ENCODE measurements at places on chromosomes 3 and 15.

- H3K27ac ChIP-seq: no peak overlapping the region
- no peak for DNase-seq
- H3K27me3 ChIP-seq: peaks cover 20% of the 10 kb centered on the region
- no peaks in the 10 kb centered on the region for H3K36me3 ChIP-seq
Measured at GRCh38 chr3:171328419-171329082, 131.7 kb downstream of the TNIK start.

DNA sequence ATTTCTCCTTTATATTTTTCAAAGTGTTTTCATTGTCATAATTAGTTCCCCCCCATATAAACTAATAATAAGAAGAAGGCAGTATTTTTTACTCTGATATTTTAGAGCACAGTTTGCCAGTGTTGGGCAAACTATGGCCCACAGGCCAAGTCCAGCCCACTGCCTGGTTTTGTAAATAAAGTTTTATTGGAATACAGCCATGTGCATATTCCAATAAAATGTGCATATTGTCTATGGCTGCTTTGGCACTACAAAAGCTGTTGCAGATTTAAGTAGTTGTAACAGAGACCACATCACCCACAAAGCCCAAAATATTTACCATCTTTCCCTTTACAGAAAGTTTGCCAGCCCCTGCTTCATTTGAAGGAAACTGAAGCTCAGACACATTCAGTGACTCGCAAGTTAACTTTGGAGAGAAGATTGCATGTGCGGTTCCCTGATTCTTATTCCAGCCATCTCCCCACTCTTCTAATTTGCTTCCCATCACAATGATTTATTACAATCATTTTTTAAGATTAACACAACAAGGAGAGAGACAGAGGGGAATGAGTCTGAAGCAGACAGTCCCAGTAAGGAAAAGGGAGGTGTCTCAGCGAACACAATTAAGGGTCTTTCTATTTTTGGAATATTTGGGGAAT, 48.9 kb downstream of the RFTN1 start:
- no peaks in the 10 kb centered on the region for H3K27me3 ChIP-seq
- H3K4me1 ChIP-seq: no peaks in the 10 kb centered on the region
- H3K4me3 ChIP-seq: no peak overlapping the region
- no peaks in the 10 kb centered on the region for H3K36me3 ChIP-seq

DNA sequence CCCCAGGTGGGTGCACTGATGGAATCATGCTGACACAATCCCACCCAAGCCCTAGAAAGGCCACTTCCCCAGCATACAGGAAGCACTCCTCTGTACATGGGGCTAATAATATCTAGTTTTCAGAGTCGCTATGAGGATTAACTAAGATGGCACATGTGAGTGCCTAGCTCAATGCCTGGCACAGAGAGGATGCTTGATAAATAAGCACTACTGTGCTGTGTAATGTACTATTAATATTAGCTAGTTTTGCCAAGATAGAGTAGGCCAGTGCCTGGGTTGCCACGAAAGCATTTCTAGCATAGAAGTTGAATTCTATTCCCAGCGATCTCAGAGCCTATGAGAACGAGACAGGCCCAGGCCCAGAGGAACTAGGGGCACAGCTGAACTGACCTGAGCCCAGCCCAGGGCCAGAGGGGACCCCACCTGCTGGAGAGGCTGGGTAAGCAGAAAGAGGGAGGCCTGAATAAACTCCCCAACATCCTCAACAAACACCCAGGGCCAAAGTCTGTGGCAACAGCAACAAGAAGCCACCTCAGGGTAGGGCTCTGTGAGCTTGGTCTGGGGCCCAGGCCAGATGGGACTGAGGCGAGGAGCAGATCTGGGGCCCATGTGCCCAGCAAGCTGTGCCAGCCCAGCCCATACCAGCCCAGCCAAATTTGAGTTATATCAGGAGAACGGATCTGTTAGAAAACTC, 7.6 kb upstream of the SEMA7A start:
- H3K4me3 ChIP-seq: no peak overlapping the region
- no peak for DNase-seq
- no peaks in the 10 kb centered on the region for H3K27me3 ChIP-seq
- H3K27ac ChIP-seq: no peak overlapping the region
- H3K4me1 ChIP-seq: no peaks in the 10 kb centered on the region

DNA sequence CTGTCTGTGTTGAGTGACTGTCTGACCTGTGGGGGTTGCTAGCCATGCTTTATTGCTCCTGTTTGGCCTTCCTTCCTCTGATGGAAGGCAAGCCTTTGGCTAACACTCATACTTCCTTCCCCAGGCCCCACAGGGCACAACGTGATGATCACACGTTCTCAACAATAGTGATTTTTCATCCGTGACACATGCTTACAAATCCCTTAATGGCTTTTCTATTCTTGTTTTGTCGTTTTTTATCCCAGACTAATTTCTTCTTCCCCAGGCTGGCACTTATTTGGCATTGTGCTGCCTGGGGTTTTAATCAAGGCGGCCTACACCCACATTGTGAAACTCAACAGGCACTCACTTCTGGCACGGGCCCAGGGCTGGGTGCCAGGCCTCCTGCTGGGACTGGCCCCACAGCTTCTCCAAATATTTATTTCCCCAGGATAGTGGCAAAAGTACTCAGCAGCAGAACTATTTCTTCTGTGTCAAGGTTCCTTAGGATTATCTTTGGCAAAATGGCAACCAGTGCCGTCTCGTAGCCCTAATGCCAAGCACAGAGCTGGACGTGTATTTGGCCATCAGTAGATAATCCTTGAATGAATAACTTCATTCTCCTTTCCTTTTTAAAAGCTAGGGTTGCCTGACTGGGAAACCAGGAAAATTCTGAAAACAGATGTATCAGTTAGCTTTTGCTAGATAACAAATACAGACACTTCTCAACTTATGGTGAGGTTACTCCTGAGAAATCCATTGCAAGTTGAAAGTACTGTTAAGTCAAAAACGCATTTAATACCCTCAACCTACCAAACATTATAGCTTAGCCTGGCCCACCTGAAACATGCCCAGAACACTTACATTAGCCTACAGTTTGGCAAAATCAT, 30.6 kb downstream of the CMTM7 start:
- peak overlapping the region; percentile 96 for H3K27ac ChIP-seq
- no peaks in the 10 kb centered on the region for H3K36me3 ChIP-seq
- DNase-seq: no peak
- no peaks in the 10 kb centered on the region for H3K27me3 ChIP-seq
- H3K4me1 ChIP-seq: peaks cover 42% of the 10 kb centered on the region

DNA sequence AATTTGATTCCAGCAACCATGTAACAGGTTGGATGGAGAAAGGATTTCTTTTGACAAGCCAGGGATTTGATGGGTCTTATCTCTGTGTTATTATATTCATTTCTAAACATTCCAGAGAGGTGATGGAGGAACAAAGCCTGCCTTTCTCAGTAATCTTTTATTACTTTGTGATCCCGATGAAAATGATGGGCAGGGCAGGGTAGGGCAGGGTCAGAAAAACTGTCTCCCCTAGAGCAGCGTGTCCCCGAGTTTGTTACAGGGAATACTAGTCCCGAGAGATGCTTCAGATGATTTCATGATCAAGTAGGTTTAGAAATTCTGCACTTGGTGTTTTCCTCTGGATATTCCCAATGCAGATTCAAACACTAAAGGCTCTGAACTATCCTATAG, 111.8 kb upstream of the RGMA start:
- H3K27me3 ChIP-seq: peaks cover 10% of the 10 kb centered on the region
- H3K4me1 ChIP-seq: no peaks in the 10 kb centered on the region
- H3K4me3 ChIP-seq: no peak overlapping the region
- no peak for DNase-seq
- H3K36me3 ChIP-seq: no peaks in the 10 kb centered on the region

GRCh38 chr15:31483053-31483985, 156.7 kb downstream of the KLF13 start:
- no peaks in the 10 kb centered on the region for H3K27me3 ChIP-seq
- no peaks in the 10 kb centered on the region for H3K36me3 ChIP-seq
- no peak for DNase-seq
- H3K27ac ChIP-seq: no peak overlapping the region
- no peaks in the 10 kb centered on the region for H3K4me1 ChIP-seq

GRCh38 chr3:180000500-180000899, 36.2 kb downstream of the PEX5L start:
- no peaks in the 10 kb centered on the region for H3K4me1 ChIP-seq
- no peak overlapping the region for H3K27ac ChIP-seq
- H3K36me3 ChIP-seq: no peaks in the 10 kb centered on the region
- no peak for DNase-seq
- no peak overlapping the region for H3K4me3 ChIP-seq
- no peaks in the 10 kb centered on the region for H3K27me3 ChIP-seq

DNA sequence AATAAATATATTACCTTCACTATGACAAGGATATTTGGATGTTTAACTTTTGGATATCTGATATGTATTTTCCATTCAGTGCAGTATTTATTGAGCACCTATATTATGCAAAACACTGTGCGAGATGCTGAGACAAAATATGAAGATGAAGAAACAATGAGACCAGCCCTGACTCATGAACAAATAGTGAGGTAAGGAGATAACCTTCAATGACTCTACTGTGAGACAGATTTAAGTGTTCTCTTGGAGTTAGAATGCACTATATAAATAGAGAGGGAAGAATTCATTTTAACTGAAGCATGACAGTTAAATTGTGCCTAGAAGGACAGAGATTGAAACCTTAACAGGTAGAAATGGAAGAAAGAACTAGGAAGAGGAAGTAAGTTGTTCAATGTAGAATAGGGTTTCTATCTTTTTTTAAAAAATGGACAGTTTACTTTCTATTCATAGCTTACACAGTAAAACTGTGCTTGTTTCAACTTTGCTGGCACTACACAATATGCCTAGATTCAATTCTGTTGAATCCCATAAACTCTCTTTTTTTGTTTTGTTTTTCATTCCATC, 124.2 kb downstream of the ZBTB20 start:
- no peaks in the 10 kb centered on the region for H3K4me1 ChIP-seq
- no peak overlapping the region for H3K27ac ChIP-seq
- H3K4me3 ChIP-seq: no peak overlapping the region
- no peaks in the 10 kb centered on the region for H3K27me3 ChIP-seq
- no peaks in the 10 kb centered on the region for H3K36me3 ChIP-seq

GRCh38 chr3:184715943-184716621, 4.2 kb upstream of the MAGEF1 start:
- H3K36me3 ChIP-seq: peaks cover 5% of the 10 kb centered on the region
- H3K4me1 ChIP-seq: peaks cover 4% of the 10 kb centered on the region
- no peak overlapping the region for H3K4me3 ChIP-seq
- H3K27ac ChIP-seq: no peak overlapping the region
- H3K27me3 ChIP-seq: no peaks in the 10 kb centered on the region
- DNase-seq: no peak

GRCh38 chr3:142897807-142898206, 8.9 kb upstream of the PCOLCE2 start:
- H3K36me3 ChIP-seq: no peaks in the 10 kb centered on the region
- H3K4me3 ChIP-seq: no peak overlapping the region
- DNase-seq: no peak

- H3K27ac ChIP-seq: no peak overlapping the region
- no peaks in the 10 kb centered on the region for H3K27me3 ChIP-seq
- H3K4me3 ChIP-seq: no peak overlapping the region
- DNase-seq: no peak
- H3K4me1 ChIP-seq: no peaks in the 10 kb centered on the region
- no peaks in the 10 kb centered on the region for H3K36me3 ChIP-seq
Measured at GRCh38 chr3:115071601-115072000, 75.5 kb downstream of the ZBTB20 start.

DNA sequence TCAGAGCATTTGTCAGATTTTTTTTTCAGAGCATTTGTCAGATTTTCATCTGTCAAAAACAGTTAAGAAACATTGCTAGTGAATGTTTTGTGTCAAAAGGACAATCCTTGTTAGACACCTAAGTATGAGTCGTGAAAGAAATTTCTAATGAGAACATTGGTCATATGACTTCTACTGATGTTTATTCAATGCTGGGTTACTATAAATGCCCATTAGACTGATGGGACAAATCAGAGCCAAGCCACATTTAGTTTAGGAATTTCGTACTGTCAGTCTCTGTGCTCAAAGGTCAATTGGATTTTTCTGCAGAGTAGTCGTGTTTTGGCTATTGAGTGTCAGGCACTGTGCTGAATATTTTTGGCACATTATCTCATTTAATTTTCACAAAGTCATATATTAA, 31.6 kb downstream of the TSC22D2 start:
- H3K4me3 ChIP-seq: no peak overlapping the region
- DNase-seq: peak; percentile 45
- H3K27ac ChIP-seq: 0 out of 2 replicates have a peak overlapping the region, but pooled peaks have one; percentile 12
- peaks cover 11% of the 10 kb centered on the region for H3K36me3 ChIP-seq
- H3K4me1 ChIP-seq: peaks cover 40% of the 10 kb centered on the region
- no peaks in the 10 kb centered on the region for H3K27me3 ChIP-seq

GRCh38 chr3:191382661-191383060, 52.3 kb upstream of the UTS2B start:
- no peak overlapping the region for H3K27ac ChIP-seq
- no peak for DNase-seq
- no peak overlapping the region for H3K4me3 ChIP-seq
- H3K4me1 ChIP-seq: peaks cover 10% of the 10 kb centered on the region
- peaks cover 30% of the 10 kb centered on the region for H3K36me3 ChIP-seq
- no peaks in the 10 kb centered on the region for H3K27me3 ChIP-seq

- peak overlapping the region; percentile 81 for H3K27ac ChIP-seq
- H3K36me3 ChIP-seq: no peaks in the 10 kb centered on the region
- no peaks in the 10 kb centered on the region for H3K27me3 ChIP-seq
Measured at GRCh38 chr3:8629151-8630021, 15.2 kb downstream of the SSUH2 start.

DNA sequence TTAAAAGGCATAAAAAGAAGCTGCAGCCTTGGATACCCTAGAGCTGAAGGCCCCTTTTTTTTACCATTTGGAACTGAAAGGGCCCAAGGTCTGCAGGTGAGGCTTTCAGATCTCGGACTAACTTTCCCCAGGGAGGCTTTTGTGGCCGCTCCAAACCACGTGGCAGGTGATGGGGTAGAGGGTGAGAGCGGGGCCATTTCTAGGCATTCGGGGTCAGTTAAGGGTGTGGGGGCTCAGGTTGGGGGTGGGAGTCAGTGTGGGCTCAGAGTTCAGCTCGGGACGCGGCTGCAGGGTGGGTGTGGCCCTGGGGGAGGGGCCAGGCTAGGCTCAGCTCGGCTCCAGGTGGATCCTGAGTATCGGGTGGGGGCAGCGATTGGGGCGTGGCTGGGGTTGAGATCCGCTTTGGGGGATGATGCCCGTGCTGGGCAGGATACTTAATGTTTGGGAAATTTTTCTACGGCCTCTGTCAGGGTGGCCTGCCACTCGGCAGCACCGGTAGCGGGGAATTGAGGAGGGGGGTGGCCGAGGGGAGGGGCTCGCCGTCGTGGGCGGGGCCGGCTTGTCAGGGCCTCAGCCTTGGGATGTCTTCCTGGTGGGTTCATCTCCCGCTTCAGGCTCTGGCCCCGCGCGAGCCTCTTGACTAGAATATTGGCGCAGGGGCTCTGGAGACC, 2.5 kb downstream of the KLF13 start:
- no peaks in the 10 kb centered on the region for H3K36me3 ChIP-seq
- H3K4me3 ChIP-seq: peak overlapping the region; percentile 79
- H3K4me1 ChIP-seq: peaks cover 22% of the 10 kb centered on the region
- DNase-seq: no peak

GRCh38 chr3:34183611-34184340, 385.3 kb downstream of the PDCD6IP start:
- no peak for DNase-seq
- no peak overlapping the region for H3K4me3 ChIP-seq
- H3K36me3 ChIP-seq: no peaks in the 10 kb centered on the region
- no peaks in the 10 kb centered on the region for H3K27me3 ChIP-seq
